ENCODE measurements at places on chromosomes 11 and 22. TPM values are rescaled to one million over a fixed set of nuclear protein-coding genes. Genes with fewer than 3 reads are reported as not detected.

NUMA1 gene
- total RNA-seq = 259 TPM

INSC gene
- 1.2 TPM for total RNA-seq

MRGPRX3 gene
- not detected for total RNA-seq

TMPRSS5 gene
- under 0.01 TPM for total RNA-seq

UPK2 gene
- total RNA-seq = not detected

MYO7A gene
- total RNA-seq = 0.17 TPM

ASCL2 gene
- total RNA-seq = not detected

TCN1 gene
- not detected for total RNA-seq

UBE2L6 gene
- total RNA-seq = 43.3 TPM

NEU3 gene
- total RNA-seq = 8.6 TPM

CENPM gene
- 3.5 TPM for total RNA-seq

Data from smooth muscle cell of trachea (primary cell).